ENCODE measurements at places on chromosomes 5 and 9. TPM values are rescaled to one million over a fixed set of nuclear protein-coding genes. Genes with fewer than 3 reads are reported as not detected.

The GRXCR2 gene
- not detected for total RNA-seq

The PFN3 gene
- not detected for total RNA-seq

The SPIN1 gene
- 88.2 TPM for total RNA-seq

The RASEF gene
- 0.25 TPM for total RNA-seq

DNA sequence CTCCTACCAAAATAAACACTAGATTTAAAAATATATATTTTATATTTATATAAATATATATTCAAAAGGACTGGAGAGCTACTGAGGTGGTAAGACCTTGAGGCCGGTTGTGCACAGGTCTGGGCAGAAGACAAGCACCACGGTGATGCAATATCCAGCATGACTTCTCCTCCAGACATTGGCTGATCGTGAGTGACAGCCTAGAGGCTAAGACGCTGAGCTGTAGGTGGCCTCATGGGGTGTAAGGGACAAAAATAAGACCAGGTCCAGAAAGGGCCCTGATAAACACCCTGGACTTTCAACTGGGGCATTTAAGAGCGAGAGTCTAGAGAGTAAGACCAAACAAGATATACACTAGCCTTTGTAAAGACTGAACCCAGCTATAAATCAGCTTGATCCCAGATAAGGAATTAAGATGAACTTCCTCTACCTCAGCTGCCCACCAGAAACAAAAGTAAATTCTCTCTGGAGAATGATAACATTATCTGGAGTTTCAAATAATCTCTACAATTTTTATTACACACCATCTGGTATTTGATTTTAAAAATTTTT is 14.2 kb upstream of the C5orf47 start:
- peaks cover 27% of the 10 kb centered on the region for H3K4me1 ChIP-seq
- H3K4me3 ChIP-seq: no peak overlapping the region

GRCh38 chr5:150017226-150018005 is 16.9 kb downstream of the HMGXB3 start:
- no peak overlapping the region for H3K27ac ChIP-seq
- H3K4me1 ChIP-seq: no peaks in the 10 kb centered on the region
- no peak overlapping the region for H3K4me3 ChIP-seq
